ENCODE measurements at places on chromosomes 16 and 17.

DNA sequence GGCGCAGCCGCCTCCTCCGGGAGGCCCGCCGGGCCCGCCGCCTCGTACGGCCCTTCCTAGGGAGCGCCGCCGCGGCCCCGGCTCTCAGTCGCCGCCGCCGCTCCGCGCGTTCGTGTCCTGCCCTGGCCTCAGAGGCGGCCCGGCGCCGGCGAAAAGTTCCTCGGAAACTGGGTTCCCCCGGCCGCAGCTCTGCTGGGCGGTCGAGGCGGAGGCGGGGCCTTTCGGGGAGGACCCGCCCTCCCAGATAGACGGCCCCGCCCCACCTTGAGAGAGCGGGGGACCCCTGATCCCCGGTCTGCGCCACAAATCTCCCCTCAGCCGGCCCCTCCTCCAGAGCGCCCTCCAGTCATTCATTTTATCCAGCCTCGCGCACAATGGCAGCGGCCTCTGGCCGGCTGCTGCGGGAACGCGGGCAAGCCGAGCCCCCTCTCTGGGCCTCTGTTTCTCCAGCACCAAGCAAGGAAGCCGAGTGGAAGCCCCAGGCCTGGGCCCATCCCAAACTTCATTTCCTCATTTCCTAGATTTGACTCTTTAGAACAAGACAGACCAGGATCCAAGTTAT lies at the start of gene SREBF1:
Gene SREBF1 (minus strand): TSS at position 169 of the 562 bp plus-strand sequence. CDS start 169 bp downstream, outside the sequence.
- DNase-seq: peak; percentile 68

DNA sequence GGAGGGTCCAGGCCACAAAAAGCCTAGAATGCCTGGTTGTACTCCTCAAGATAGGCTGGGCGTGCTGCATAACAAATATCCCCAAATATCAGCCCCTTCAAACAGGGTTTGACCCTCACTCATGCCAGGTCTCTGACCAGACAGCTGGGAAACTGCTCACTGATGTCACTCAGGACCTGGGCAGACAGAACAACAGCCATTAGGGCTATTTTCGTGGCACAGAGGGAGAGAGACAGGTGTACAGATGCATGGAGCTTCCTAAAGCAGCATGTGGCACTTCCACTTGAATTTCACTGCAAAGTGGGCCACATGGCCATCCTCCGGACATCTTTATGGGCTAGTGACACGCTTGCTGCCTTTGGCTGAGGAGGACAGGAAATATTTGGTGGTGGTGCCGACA lies 73.1 kb downstream of the SREBF1 start:
- DNase-seq: no peak

DNA sequence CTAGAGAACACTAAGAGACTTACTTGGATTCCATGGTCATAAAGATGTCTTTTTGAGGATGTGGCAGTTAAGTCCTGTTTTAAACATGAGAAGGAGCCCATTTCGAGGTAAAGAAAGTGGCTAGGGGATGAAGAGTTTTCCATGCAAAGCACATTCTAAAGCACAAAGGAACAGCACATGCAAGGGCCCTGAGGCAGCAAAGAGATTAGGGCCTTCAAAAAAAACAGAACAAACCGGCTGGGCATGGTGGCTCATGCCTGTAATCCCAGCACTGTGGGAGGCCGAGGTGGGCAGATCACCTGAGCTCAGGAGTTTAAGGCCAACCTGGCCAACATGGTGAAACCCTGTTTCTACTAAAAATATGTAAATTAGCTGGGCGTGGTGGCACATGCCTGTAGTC lies 79.8 kb downstream of the AKAP1 start:
- DNase-seq: no peak

DNA sequence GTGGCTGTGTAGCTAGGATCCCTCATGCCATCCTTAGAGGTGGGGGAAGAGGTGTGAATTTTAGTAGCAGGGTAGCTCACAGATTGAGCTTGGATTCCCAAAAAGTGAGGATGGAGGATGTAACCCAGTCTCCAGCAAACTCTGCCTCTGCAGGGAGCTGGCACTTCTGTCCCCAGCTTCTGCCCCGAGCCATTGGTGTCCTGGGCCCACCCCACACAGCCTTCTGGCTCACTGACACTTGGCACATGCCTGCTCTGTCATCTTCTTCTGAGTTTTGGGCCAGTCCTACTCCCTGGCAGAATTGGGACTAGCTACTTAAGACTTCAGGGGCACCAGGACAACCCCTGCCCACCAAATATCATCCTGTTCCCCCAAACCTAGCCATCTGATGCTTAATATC lies 2.3 kb downstream of the CACNG5 start:
- DNase-seq: no peak

DNA sequence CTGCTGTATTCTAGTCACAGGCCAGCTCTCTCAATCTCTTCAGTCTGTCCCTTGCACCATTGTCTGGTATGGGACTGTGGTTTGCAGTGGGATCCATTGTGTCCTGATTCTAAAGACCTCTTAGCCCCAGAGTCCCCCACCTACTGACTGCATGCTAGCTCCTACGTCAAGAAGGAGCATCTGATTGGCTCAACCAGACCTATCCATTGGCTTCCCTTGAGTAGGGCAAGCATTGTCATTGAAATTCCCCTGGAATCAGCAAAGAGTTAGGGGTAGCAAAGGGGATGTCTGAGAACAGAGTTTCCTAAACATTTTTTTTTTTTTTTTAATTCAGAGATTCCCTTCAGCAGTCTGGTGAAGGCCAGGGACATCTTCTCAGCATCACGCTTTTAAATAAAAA lies 175.3 kb upstream of the MPHOSPH6 start:
- DNase-seq: no peak

GRCh38 chr16:22638393-22639206 lies 127.9 kb downstream of the NPIPB5 start:
- no peak for DNase-seq

Measured in activated CD8-positive, alpha-beta memory T cell treated with anti-CD3 and anti-CD28 coated beads, Interleukin-2, amount 50 U/mL, for 4 hours (primary cell).